ENCODE measurements at places on chromosomes 11 and 22.

DNA sequence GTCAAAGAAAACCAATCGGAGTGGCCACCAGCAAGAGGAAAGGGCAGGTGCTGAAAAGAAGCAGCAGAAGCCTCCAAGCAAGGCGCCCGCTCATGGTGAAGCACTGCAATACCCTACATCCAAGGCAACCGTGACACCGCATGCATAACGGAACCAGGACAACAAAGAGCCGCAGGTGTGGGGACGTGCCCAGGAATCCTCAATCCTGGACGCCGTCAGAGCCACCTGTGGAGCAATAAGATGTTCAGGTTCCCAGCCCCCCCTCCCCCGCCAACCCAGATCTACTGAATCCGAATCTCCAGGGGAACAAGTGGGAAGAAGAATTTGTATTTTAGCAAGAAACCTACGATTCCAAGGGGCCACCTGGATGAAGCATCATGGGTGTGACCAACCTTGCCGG, 70.8 kb downstream of the SHANK2 start:
- DNase-seq, result no peak

GRCh38 chr11:111631024-111631665, 28.9 kb downstream of the SIK2 start:
- no peak for DNase-seq

- DNase-seq, result no peak
These were observed 75.9 kb downstream of the NECTIN1 start for GRCh38 chr11:119652907-119653659.

DNA sequence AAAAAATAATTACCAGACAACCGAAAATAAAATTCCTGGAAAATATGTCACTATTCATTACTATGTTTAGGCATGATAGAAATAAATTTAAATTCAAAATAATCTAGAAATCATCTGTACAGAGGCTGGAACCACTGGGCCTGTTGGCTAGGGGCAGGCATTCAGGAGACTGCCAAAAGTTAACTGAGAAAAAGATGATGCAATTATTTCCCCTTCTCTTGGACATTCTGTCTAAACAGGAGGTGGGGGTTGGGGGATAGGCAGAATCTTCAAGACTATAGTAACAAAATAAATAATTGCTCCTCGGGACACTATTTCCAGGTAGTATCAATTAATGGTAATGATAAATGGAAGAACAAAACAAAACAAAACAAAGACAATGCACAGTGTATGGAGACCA, 14.1 kb downstream of the BTBD10 start:
- DNase-seq, result no peak

Measured in trophoblast cell (in vitro differentiated cells and primary cell).